ENCODE measurements at places on chromosomes 4 and X. TPM values are rescaled to one million over a fixed set of nuclear protein-coding genes. Genes with fewer than 3 reads are reported as not detected.

DNA sequence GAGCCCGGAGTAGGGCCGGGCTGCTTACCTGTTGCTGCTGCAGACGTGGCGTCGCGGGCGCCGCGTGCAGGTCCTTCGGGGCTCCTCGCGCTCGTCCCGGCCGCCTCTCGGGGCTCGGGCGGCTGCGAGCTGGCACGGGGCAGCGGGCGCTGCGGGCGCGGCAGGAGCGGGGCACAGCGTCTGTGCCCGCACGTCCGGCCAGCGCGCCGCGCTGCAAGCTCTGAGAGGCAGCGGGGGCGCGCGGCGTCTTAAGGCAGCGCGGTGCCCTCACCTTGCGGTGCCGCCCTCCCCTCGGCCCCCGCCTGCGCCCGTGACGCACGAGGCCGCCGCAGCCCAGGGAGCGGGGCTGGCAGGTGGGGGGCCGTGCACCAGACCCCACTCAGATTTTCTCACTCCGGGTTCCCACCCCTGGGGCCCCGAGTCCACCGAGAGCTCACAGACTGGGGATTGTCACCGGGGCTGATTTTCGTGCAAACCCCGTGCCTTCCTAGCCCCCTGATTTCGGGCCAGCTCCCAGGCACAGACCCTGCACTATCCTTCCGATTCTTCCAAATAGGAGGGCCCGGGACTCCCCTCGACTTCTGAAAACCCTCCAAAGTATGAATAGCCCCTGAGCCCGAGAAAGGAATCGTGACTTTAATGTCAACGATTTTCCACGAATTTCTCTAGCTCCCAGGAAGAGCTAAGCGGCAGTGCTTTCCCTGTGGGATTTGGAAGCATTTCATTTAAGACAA lies at the start of gene GPR101:
GPR101 (minus strand) TSS at position 222 of the 734 bp plus-strand sequence. CDS start 2,321 bp downstream, outside the sequence.
- DNase-seq = no peak

Gene LDB2
- 45.3 TPM for polyA plus RNA-seq

- DNase-seq = peak; percentile 87
Observed at GRCh38 chrX:136496764-136497555, 432 bp upstream of the HTATSF1 start.

Gene HSD17B13
- 0.36 TPM for polyA plus RNA-seq

DNA sequence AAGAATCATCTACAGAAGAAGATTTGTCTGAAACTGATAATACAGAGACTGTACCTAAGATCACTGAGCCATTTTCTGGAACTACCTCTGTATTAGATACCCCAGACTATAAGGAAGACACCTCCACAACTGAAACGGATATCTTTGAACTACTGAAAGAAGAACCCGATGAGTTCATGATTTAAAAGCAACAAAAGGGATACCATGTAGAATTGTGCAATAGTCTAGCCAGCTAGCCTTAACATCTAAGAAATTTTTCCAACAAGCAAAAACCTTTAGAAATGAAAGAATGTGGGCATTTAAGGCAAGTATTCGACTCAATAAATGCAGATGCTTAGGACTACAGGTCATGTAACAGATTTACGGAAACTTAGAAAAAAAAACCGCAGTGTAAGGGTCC lies 1.3 kb downstream of the CABS1 start:
- DNase-seq = no peak

DNA sequence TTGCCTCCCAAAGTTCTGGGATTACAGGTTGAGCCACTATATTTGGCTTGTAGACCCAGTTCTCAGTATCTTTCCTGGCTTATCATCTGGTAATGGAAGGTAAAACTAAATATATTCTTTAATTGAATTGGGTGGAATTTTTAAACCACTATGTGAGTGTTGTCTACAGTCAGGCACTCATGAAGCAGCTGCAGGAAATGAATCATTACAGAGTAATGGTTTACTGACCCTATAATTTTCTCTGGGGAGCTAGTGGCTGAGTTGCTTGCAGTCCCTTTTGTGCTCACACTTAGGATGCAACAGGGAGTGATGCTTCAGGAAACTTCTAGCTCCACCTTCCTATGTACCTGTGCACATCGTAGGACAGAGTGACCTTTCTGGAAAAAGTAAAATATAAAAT lies 4.1 kb upstream of the UGT2B7 start:
- DNase-seq = no peak

DNA sequence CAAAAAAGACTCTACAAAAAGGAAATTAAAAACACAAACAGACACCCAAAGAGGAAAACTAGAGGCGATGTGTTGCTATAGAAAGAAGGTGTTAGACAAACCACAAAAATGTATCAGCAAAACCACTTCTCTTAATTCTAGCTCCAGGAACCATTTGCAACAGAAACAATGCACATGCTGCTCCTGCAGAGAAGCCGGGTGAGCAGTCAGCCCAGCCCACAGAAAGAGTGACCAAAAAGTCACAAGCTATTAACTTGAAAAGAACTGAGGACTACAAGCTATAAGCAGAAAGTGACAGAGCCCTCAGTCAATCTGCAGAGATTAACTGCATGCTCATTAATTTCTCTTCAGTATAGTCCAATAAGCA lies 96.2 kb upstream of the KLHL13 start:
- DNase-seq = no peak

DNA sequence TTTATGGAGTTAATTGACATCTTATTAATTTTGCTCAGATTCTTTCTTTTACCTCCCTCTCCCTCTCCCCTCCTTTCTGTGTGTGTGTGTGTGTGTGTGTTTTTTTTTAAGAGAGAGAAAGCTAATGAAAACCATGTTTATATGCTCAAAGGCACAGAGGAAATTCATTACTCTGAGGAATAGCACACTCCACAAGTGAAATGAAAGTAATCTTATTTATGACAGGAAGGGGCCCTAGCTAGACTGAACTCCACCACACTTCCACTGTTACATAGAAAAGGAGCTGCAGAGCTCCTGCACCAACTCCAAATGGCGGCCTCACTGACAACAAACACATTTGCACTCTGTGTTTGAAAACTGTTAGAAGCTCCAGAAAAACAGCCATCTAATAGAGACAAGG lies 150.6 kb downstream of the RASL11B start:
- peak; percentile 66 for DNase-seq

DNA sequence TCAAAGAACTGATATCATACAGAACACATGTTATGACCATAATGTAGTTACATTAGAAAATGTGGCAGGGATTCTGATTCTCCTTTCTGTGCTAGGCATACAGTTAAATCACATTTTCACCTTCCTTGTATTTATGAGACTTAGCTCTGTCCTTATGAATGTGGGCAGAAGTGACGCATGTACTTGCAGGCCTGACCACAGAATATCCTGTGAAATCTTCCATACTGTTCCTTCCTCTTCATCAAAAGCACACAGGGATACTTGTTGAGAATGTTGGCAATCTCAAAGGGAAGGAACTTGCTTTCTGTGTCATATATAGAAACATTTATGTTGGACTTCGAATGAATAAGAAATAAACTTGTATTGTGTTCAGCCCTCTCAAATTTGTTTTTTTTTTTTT lies 17.2 kb upstream of the MYOZ2 start:
- DNase-seq = no peak

DNA sequence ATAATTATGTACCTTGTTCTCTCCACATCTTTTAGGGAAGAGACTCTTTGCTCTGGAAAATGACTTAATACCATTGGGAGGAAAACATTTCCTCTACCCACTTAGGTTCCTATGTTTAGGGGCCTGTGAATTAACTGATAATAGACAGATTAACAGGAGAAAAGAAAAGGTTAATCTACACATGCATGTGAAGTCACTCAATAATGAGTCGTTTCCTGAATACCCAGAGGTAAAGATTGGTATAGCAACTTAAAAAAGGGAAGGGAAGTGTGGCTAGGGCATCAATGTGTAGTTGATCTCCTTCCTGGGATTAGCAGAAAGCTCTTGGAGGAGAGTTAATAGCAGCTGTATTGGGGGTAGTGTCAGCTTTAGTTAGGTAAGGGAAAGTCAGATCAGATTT lies 419.5 kb upstream of the ATOH1 start:
- no peak for DNase-seq

Gene RASGEF1B
- polyA plus RNA-seq = 2.2 TPM

Gene GLRA2
- polyA plus RNA-seq = 0.30 TPM

Gene FAM9C
- 0.30 TPM for polyA plus RNA-seq

GRCh38 chrX:79975605-79976004 lies 38.9 kb upstream of the TBX22 start:
- DNase-seq = no peak

- no peak for DNase-seq
Observed at GRCh38 chr4:79421483-79421882, 13.5 kb upstream of the GK2 start.

GRCh38 chr4:148068065-148068911 lies 336.4 kb downstream of the ARHGAP10 start:
- no peak for DNase-seq

Gene MAPK10
- 6.2 TPM for polyA plus RNA-seq

DNA sequence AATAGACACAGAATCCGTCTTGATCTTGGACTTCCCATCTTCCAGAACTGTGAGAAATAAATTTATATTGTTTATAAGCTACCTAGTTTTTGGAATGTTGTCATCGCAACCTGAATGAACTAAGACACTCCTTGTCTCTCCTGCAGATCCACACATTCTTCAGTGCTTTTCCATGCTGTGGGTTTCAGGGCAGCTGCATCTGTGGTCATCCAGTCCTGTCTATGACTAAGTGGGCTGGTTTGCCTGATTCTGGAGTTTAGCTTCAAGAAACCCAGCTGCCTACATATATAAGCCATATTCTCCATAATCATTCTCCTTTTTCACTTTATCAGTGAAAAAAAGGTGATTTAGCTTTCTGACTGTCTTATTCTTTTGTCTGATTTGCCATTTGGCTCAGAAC lies 170.3 kb upstream of the KIT start:
- no peak for DNase-seq

- DNase-seq = no peak
Observed at GRCh38 chr4:9947168-9948062, 73.9 kb downstream of the SLC2A9 start.

GRCh38 chr4:150357829-150358228 lies 224.1 kb upstream of the MAB21L2 start:
- no peak for DNase-seq

GRCh38 chr4:146590801-146591200 lies 47.9 kb upstream of the POU4F2 start:
- DNase-seq = no peak

DNA sequence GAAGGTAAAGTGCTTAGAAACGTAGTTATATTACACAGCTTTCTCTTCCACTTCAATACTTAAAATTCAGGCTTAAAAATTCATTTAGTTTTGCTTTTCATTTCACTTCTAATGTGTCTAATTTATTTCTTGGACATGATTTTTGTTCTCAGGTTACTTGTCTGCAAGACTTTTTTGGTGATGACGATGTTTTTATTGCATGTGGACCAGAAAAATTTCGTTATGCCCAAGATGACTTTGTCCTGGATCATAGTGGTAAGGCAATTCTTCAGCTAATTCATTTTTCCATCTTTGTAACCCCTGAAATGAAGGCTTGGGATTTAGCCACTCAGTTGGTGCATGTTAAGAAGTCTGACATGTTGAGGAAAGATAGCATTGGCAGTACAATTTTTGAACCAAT lies 114.7 kb downstream of the DCLK2 start:
- no peak for DNase-seq

GRCh38 chrX:109654516-109655109 lies 29.6 kb upstream of the KCNE5 start:
- no peak for DNase-seq

Gene SPANXB1
- polyA plus RNA-seq = not detected

DNA sequence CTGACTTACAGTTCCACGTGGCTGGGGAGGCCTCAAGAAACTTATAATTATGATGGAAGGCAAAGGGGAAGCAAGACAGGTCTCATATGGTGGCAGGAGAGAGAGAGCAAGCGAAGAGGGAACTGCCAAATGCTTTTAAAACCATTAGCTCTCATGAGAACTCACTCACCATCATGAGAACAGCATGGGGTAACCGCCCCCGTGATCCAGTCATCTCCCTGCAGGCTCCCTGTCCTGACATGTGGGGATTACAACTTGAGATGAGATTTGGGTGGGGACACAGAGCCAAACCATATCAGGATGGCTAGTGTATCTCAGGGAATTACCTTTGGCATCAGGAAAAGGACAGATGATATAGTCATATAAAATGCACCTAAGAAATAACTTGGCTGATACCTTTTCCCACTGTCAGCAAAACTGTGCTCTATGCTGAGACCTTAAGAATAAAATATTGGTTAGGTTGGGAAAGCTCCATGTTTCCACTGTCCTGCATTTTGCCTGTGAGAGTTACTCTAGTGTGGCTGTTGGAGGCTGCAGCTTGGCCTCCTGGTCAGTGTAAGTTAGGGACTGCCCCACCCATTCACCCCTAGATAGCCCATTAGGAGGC lies 110.3 kb downstream of the UCHL1 start:
- DNase-seq = no peak

- DNase-seq = peak; percentile 62
Observed at GRCh38 chr4:107183155-107183774, 147.2 kb upstream of the DKK2 start.

DNA sequence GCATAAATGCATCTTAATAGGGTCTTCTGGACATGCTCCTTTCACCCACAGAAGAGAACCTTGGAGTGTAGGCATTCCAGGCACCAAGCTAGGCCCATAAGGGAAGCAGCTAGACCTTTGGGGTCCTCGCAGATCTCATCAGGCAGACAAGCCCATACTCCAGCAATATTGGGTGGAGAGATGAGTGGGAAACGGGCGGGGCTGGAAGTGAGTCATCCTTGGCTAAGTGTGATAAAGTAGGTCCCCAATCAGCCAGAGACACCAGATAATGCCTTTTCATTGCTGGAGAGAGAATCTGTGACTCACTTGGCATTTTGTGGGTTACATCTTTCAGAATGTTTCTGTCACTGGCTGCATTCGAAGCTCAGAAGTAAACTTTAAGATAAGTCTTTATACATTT lies 133.3 kb upstream of the MBNL3 start:
- DNase-seq = no peak

Gene MAMLD1
- polyA plus RNA-seq = 18.1 TPM

Gene FAM114A1
- 67.2 TPM for polyA plus RNA-seq

- DNase-seq = peak; percentile 17
Observed at GRCh38 chr4:127007305-127007704, 625.5 kb upstream of the INTU start.

Gene PCDH19
- 4.5 TPM for polyA plus RNA-seq

DNA sequence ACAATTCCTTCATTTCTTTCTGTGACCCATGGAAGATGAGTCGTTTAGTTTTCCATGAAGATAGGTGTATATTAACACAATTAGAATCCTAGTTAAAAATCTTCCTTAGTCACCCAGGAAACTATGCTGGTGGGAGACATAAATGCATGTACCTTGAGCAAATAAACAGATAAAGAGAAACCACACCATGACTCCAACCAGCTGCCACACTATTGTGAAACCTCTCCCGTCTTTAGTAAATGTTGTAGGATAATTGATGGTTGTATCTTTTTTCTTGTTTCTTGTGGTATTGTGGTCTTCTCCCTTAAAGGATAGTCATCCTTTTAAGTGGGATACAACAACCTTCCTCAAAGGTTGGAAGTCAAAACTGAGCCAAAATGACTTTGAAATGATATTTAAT lies 103.8 kb upstream of the LEF1 start:
- no peak for DNase-seq

- DNase-seq = no peak
Observed at GRCh38 chr4:187887906-187888305, 107.7 kb upstream of the ZFP42 start.

Gene SHISA3
- 5.0 TPM for polyA plus RNA-seq

All from muscle of arm (tissue), 14 donors.